Anterior cingulate cortex (tissue), 58 donors: ENCODE measurements at places on chromosomes 16 and 17.

DNA sequence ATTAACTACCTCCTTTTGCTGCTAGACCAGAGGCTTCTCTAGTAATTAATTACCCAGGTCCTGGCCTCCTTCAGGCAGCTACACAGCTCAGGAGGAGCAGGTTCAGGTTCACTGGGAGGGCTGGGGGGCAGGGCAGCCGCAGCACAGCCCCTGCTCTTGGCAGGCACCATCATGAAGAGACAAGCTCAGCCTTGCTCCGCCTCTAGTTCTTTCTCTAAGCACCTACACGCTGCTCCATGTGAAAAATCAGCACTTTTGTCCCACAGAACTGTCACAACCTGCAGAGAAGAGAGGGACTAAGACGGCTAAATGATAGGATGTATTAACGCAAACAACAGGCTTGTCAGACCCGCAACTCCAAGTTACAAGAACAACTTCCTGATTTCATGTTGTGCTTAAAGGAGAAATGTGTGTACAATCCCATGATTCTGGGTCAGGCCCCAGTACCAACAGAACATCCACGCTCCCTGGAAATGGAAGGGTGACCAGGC is 53.4 kb downstream of the GRB2 start:
- DNase-seq, result no peak

GRCh38 chr16:10799736-10800135 is 18.9 kb downstream of the TVP23A start:
- DNase-seq, result no peak

- DNase-seq, result no peak
These were observed 4.8 kb downstream of the SPNS2 start for GRCh38 chr17:4503283-4504025.

- DNase-seq, result no peak
These were observed 3.9 kb downstream of the CDH13 start for GRCh38 chr16:82630688-82631087.

- no peak for DNase-seq
These were observed at the start of gene DERL2 for GRCh38 chr17:5485270-5486205. TSS of gene DERL2 (minus strand) at chr17:5486178. CDS start at chr17:5486161, 17 bp downstream.

- DNase-seq, result no peak
These were observed 364 bp upstream of the CETP start for GRCh38 chr16:56961386-56961785.

GRCh38 chr17:78815696-78816095 is 24.9 kb downstream of the USP36 start:
- no peak for DNase-seq

DNA sequence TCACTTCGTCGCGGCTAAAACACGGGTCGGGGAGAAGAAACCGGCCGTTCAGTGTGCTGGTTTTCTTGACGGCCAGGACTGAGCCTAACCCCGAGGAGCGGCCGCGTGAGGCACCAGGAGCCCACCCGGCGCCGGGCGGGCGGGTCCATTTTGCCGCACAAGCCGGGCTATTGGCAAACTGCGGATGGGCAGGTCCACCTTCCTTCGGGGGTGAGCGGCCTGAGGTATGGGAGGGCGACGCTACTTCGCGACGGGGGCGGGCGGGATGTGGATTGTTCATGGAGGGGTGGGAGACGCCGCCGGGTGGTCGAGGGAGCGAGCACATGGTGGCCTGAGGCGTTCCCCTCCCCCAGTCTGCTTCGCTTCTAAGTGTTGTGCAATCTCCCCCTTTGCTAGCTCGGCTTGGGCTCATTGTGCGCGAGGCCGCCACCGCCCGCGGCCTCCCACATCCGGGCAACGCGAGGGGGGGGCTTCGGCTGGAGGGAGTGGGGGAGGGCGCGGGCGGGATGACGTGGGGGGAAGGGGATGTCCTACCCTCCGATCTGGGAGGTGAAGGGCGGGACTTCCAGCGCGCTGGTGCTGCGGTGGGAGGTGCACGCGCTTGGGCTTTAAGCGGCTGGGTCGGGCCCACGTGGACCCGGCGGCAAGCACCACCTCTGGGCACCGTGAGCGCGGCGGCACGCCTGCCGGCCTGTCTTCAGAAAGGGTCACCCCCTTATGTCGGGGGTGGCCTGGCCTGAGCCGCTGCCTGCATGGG is 5.9 kb upstream of the CD68 start:
- peak; percentile 76 for DNase-seq

GRCh38 chr16:51072591-51072990 is 78.5 kb downstream of the SALL1 start:
- DNase-seq, result no peak

GRCh38 chr17:13086142-13086769 is 68.4 kb upstream of the ELAC2 start:
- DNase-seq, result no peak

DNA sequence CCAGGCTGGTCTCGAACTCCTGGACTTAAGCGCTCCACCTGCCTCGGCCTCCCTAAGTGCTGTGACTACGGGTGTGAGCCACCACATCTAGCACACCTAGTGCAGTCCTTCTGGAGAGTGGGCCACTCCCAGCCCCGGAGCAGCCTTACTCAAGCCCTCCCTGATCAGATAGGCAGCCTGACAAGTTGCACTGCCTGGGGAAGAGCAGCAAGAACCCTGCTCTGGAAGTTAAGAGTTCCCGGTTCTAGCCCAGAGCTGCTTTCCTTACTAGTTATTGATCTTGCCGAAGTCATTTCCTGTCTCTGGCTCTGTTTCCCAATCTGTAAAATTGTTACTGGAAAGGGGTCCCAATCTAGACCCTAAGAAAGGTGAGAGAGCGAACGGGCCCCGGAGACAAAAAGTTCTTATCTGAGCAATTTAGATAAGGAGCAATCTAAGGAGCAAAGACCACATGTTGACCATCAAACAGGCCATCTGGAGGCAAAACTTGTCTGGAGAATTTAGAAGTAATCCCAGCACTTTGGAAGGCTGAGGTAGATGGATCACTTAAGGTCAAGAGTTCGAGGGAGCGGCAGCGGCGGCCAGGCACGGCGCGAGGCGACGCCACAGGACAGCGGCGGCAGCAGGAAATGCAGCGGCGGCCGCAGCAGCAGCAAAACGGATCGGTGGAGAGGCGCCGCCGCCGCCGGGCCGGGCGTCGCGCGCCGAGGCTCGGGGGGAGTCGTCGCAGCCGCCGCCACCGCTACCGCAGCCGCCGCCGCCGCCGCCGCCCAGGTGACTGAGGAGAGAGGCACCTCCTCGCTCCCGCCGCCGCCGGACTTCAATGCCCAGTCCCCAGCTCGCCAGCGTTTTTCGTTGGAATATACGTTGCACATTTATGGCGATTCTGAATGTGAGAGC is 4.3 kb upstream of the NAGLU start:
- peak; percentile 43 for DNase-seq

DNA sequence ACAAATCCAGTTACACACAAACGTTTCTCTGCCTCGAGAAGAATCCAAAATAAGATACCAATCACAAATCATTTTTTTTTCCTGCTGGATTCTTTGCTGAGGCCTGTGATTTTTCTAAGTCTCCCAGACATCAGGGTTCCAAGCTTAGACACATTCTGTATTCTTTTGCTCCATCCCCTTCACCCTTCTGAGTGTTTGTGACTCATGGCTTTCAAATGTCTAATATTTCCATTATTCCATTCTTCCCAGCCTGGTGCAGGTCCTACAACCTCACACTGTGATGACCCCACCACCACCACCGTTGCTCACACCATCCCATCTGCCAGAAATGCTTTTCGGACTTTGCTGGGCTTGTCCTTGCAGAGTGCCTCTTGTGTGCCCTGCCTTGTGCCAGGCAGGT is 480.1 kb downstream of the SOX9 start:
- DNase-seq, result no peak
